ENCODE measurements at places on chromosomes 12 and 14. TPM values are rescaled to one million over a fixed set of nuclear protein-coding genes. Genes with fewer than 3 reads are reported as not detected.

PZP gene
- total RNA-seq: not detected

TAS2R31 gene
- 1.2 TPM for total RNA-seq

TROAP gene
- total RNA-seq: 0.12 TPM

ITGB7 gene
- 0.15 TPM for total RNA-seq

SAMD15 gene
- 2.0 TPM for total RNA-seq

RPGRIP1 gene
- total RNA-seq: under 0.01 TPM

CPM gene
- 0.83 TPM for total RNA-seq

AMDHD1 gene
- not detected for total RNA-seq

CFAP251 gene
- total RNA-seq: 2.3 TPM

L2HGDH gene
- 3.7 TPM for total RNA-seq

GALNT8 gene
- not detected for total RNA-seq

FSCB gene
- not detected for total RNA-seq

ALX1 gene
- total RNA-seq: 0.08 TPM

CLEC14A gene
- 0.15 TPM for total RNA-seq

GPR162 gene
- 4.3 TPM for total RNA-seq

PHC1 gene
- 11.6 TPM for total RNA-seq

OR11H7 gene
- not detected for total RNA-seq

FOXN4 gene
- total RNA-seq: not detected

PHLDA1 gene
- total RNA-seq: 33.2 TPM

CEP170B gene
- 14.6 TPM for total RNA-seq

SRRM4 gene
- not detected for total RNA-seq

MFAP5 gene
- total RNA-seq: 124 TPM

Measured in smooth muscle cell of the coronary artery (primary cell).